ENCODE measurements at places on chromosomes 6 and 20.

GRCh38 chr6:116564921-116565872, 6.1 kb upstream of the RWDD1 start:
- peak; percentile 12 for DNase-seq

DNA sequence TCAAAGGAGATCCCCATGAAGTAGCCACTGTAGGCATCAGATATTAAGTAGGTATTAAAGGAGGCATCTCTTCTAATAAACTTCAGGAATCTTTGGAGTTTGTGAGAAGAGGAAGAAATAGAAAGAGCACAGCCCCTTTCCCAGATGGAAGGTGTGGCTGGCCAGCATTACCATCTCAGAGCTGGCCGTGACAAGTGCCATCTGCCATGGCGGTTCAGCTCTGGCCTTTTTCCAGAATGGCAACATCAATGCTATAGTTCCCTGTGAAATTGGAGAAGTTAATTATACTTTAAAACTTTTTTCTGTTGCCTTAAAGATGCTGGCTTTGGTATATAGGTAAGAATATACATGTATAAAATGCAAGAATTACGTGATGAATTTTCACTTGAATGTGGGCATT, 51.9 kb upstream of the MCUR1 start:
- no peak for DNase-seq

GRCh38 chr20:46219190-46219589, 89.1 kb downstream of the CDH22 start:
- DNase-seq: no peak

GRCh38 chr20:31710423-31711108, 12.1 kb downstream of the BCL2L1 start:
- no peak for DNase-seq

DNA sequence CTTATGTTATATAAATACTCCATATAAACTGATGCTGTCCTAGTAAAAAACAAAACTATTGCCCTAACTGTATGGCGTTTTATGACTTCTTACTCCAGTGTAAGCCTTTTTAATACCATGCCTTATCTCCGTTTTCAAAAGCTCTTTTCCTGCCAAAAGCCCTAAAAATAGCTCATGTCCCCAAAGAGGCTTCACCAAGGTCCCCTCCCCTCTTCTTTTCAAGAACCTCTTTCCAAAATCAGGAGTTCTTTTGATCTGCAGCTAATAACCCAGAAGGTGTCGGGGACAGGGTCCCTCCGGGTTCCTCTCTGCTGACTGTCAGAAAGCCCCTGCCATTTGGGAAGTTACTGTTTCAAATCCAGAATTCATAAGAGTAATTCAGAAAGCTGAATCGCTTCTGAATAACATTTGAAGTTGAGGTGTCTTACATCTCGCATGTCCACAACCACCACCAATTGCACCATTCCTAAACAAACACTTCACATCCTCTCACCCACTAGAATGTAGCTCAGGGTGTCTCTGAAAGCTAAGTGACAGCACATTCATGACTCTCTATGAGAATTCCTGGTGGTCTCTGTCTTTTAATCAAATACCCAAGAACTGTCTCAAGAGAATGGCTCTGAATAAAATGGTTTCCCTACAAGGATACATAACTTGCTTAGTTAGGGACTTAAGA, 13.3 kb downstream of the TASP1 start:
- no peak for DNase-seq

- no peak for DNase-seq
Measured at GRCh38 chr6:134658596-134658995, 291.3 kb downstream of the ALDH8A1 start.

- DNase-seq: no peak
Measured at GRCh38 chr6:11885159-11885558, 106.6 kb upstream of the ADTRP start.

GRCh38 chr20:41057999-41058673, 29.5 kb downstream of the TOP1 start:
- DNase-seq: no peak

Data from stimulated activated CD4-positive, alpha-beta T cell treated with anti-CD3 and anti-CD28 coated beads, TNF-alpha, amount 100 ng/mL, for 24 hours (primary cell).